Mucosa of descending colon (tissue), 3 donors: ENCODE measurements at places on chromosomes 16 and 17. TPM values are rescaled to one million over a fixed set of nuclear protein-coding genes. Genes with fewer than 3 reads are reported as not detected.
A peak's percentile ranks its signal among the peaks of the same experiment; 100 is the strongest.

GRCh38 chr16:78436023-78436422 lies 336.6 kb downstream of the WWOX start:
- DNase-seq, result no peak

GRCh38 chr16:48734220-48734619 lies 124.2 kb upstream of the N4BP1 start:
- DNase-seq, result no peak

DNA sequence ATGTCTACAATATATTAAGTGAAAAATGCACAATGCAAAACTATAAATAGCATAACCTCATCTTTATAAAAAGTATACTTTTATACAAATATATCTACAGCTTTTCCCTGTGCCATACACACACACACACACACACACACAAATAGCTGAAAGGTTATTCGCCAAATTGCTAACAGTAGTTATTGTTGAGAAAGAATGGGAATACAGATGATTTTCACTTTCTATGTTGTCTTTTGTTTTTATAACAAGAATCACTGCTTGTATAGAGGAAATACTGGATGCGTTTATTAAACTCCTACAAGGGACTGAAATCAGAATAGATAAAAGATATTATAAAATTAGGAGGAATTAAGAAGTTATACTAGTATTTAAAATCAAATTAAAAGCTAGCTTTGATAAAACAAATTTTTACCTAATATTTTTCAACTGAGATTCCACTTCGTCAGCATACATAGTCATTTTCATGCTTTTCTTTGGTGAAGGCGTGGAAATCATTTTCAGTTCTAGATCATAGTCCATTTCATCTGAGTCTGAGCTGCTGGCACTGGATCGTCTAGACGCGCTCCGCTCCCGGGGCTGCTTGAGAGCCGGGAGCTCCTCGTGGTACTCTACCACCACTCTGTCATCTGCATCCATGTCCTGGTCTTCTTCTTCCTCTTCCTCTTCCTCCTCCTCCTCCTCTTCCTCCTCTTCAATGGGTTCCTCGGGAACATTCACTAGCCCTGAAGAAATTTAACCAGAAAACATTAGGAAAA lies 17.0 kb upstream of the ITGAE start:
- no peak for DNase-seq

GRCh38 chr16:47562366-47562765 lies 101.2 kb downstream of the PHKB start:
- DNase-seq, result no peak

DNA sequence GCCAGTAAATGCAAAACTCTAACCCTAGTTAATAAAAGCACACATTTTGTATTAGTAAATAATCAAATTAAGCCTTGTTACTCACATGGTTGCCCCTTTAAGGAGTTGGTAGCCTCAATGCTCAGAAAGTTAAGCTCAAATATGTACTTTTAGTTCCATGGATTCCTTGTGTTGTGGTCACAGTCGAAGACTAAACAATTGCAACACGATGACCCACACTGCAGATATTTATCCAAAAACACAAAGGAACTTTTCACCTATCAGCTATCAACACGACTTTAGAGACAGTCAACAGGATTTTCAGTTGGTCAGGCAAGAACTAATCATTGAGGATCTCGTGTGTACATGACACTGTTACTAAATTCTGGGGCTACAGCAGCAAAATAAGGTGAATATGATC lies 47.4 kb upstream of the NUDT7 start:
- DNase-seq, result no peak

GRCh38 chr17:57009737-57010445 lies 32.0 kb downstream of the SCPEP1 start:
- no peak for DNase-seq

DNA sequence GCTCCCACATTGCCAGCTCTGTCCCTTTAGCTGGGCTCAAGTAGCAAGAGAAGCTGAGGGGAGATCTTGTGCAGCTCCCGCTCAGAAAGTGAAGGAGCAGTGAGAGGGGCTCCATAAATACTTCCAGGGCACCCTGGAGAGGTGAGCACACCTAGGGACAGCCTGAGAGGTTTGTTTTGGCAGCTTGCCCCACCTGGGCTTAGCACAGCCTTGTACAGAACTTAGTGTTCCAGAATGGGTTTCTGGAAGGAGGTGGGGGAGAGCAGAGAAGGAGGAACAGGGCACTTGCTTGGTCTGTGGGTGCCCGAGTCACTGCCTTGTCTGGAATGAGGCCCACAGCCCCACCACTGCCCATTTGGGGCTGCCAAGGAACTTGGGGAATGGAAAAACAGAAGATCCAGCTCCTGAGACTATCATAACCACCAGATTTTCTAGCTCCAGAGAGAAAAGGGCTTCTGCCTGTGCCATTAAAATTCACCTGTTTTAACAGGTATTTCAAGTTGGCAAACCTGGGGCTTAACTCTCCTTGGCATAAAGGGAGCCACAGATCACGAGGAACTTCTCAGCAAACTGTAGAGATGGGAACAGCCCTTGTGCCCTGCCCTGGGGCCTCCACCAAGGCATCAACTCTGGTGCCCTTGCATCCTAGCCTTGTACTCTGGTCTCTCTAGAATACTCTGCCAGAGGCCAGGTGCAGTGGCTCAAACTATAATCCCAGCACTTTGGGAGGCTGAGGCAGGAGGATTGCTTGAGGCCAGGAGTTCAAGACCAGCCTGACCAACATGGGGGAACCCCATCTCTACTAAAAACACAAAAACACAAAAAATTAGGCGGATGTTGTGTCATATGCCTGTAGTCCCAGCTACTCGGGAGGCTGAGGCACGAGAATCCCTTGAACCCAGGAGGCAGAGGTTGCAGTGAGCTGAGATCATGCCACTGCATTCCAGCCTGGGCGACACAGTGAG lies 1.9 kb downstream of the PRR15L start:
- peak; percentile 74 for DNase-seq

GRCh38 chr16:85206472-85207356 lies 94.4 kb upstream of the CIBAR2 start:
- peak; percentile 65 for DNase-seq

GRCh38 chr17:2266045-2266864 lies 37.3 kb downstream of the SMG6 start:
- no peak for DNase-seq

DNA sequence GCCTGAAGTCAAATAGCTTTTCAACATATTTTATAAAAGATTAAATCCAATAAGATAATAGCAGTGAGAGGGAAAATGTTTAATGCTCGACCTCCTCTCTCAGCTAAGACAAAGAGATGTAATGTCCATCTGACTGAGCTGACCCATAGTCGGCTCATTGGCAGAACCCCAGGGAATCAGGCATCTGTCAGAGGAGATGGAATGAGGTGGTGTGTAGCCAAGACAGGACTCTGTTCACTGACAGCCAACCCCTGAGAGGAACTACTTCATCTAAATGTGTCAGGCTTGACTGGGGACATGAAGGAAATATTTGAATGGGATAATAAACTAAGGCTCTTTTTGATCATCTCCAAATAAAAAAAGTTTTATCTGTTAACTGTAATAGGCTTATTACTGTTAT lies 188.0 kb downstream of the CDH11 start:
- DNase-seq, result no peak

GRCh38 chr16:81435103-81435502 lies 9.5 kb upstream of the CMIP start:
- DNase-seq, result no peak

GRCh38 chr17:12918142-12918541 lies 99.7 kb downstream of the ELAC2 start:
- DNase-seq, result no peak

DNA sequence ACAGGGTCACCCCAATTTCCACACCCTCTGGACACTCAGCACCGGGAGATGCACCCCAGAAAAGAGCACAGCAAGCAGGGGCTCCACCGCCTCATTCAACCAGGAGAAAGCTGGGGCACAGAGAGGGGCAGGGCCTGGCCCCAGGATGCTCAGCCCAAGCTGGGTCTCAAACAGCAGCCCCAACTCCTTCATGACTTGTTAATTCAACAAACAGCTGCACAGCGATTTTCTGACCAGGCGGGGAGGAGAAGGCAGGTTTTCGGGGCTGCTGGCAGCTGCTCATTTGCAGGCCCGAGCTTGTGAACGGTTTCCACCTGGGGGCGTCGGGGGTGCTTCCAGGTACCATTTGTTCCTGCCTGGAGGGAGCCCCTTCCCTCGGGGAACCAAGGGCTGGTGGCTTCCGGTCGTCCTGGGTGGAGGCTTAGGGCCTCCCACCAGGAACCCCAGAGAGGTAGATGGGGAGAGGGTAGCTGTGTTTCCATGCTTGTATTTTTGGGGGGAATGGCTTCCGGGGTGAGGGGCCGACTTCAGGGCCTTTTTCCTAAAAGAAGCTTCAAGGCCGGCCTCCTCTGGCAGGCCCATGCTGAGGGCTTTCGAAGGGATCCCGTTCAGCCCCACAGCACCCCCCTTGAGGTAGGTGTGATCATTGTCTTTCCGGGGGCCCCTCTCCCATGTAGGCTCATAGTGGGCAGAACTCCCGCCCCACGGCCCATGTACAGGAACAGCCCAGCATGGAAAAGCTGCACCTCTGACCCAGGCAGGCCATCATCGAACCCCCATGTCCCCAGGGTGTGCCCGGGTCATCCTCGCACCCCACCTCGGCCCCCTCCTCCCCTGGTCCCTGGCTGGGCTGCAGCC lies 191.6 kb upstream of the GSE1 start:
- peak; percentile 41 for DNase-seq

DNA sequence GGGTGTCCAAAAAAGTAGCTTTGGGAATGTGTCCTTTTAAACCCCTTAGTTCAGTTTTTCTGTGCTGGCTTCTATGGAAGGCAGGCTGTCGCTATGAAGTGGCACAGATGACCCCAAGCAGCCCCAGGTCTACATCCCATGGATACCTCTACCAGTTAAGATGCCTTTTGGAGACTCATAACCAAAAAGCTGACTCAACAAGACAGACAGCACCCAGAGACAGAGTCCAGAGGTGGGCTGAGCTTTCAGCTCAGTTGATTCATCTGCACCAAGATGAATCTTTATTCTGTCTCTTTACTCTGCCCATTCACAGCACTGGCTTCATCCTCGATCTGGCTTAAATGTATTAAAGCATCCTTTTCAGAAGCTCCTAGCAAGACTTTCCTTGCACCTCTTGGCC lies 29.8 kb upstream of the RBBP6 start:
- DNase-seq, result no peak

GRCh38 chr17:82978765-82979349 lies 100.6 kb upstream of the METRNL start:
- DNase-seq, result no peak

- no peak for DNase-seq
These were observed 29.0 kb downstream of the RBBP6 start for GRCh38 chr16:24568392-24568791.

The SPNS3 gene
- total RNA-seq, result 0.72 TPM

The ASIC2 gene
- total RNA-seq, result 4.6 TPM

The ITGA2B gene
- total RNA-seq, result 0.41 TPM

The PLEKHG4 gene
- 10.5 TPM for total RNA-seq

The MPV17L gene
- total RNA-seq, result 8.3 TPM

The ADAP2 gene
- 12.1 TPM for total RNA-seq

The SBK1 gene
- 0.52 TPM for total RNA-seq

The ATP2C2 gene
- total RNA-seq, result 159 TPM

The PRSS22 gene
- 1.6 TPM for total RNA-seq
